ENCODE measurements at places on chromosomes 12 and 14. TPM values are rescaled to one million over a fixed set of nuclear protein-coding genes. Genes with fewer than 3 reads are reported as not detected.
A peak's percentile ranks its signal among the peaks of the same experiment; 100 is the strongest.

GPX2 gene
- total RNA-seq = not detected

FIGNL2 gene
- 2.0 TPM for total RNA-seq

TSPAN19 gene
- not detected for total RNA-seq

KIAA0586 gene
- 32.5 TPM for total RNA-seq

KIF5A gene
- 1.8 TPM for total RNA-seq

NID2 gene
- 0.89 TPM for total RNA-seq

JAG2 gene
- total RNA-seq = 1.5 TPM

TAS2R43 gene
- total RNA-seq = 2.1 TPM

SLC25A47 gene
- total RNA-seq = not detected

FOXM1 gene
- 0.99 TPM for total RNA-seq

DHRS4L2 gene
- total RNA-seq = 20.8 TPM

GRCh38 chr14:100078997-100079725 is 13.9 kb downstream of the EVL start:
- peak overlapping the region; percentile 60 for H3K27ac ChIP-seq
- H3K4me3 ChIP-seq = peak overlapping the region; percentile 58
- DNase-seq = peak; percentile 82
- H3K4me1 ChIP-seq = peaks cover 96% of the 10 kb centered on the region
- H3K36me3 ChIP-seq = peaks cover 5% of the 10 kb centered on the region

GRCh38 chr14:92984082-92984788 is 61.3 kb downstream of the CHGA start:
- H3K27me3 ChIP-seq = no peaks in the 10 kb centered on the region
- H3K4me1 ChIP-seq = no peaks in the 10 kb centered on the region
- no peak for DNase-seq
- H3K4me3 ChIP-seq = no peak overlapping the region

GRCh38 chr12:67798768-67799167 is 150.2 kb downstream of the DYRK2 start:
- H3K27ac ChIP-seq = no peak overlapping the region
- H3K4me3 ChIP-seq = no peak overlapping the region
- H3K4me1 ChIP-seq = peaks cover 13% of the 10 kb centered on the region
- no peaks in the 10 kb centered on the region for H3K36me3 ChIP-seq
- H3K27me3 ChIP-seq = no peaks in the 10 kb centered on the region

GRCh38 chr12:117686911-117687377 is 281.8 kb downstream of the KSR2 start:
- no peaks in the 10 kb centered on the region for H3K4me1 ChIP-seq
- no peak overlapping the region for H3K27ac ChIP-seq
- H3K4me3 ChIP-seq = no peak overlapping the region
- peaks cover 12% of the 10 kb centered on the region for H3K27me3 ChIP-seq
- no peak for DNase-seq

DNA sequence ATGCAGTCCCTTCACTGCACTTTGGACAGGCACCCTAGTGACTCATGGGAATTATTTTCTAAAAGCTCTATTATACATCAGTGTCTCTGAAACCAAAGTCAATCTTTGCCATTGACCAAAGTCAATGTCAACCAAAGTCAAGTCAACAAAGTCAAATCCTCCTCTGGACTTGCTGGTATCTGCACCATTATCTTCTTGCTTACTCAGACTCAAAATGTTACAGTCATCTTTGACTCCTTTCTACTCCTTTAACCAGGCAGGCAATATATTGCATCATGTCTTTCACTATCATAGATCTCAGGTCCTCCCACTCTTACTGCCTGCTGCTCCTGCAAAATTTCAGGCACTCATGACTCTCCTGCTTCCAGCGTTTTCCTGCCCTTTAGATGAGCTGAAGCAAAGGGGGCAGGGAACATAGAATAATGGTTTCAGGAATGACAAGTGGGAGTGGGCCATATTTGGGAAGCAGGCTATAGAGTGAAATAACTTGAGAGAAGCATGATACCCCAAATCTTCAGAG is 39.2 kb downstream of the IGF1 start:
- no peaks in the 10 kb centered on the region for H3K36me3 ChIP-seq
- peaks cover 6% of the 10 kb centered on the region for H3K27me3 ChIP-seq
- H3K4me1 ChIP-seq = no peaks in the 10 kb centered on the region
- no peak overlapping the region for H3K4me3 ChIP-seq
- no peak overlapping the region for H3K27ac ChIP-seq
- no peak for DNase-seq

- no peak overlapping the region for H3K4me3 ChIP-seq
- H3K36me3 ChIP-seq = no peaks in the 10 kb centered on the region
- no peaks in the 10 kb centered on the region for H3K4me1 ChIP-seq
- no peak overlapping the region for H3K27ac ChIP-seq
These were observed 51.2 kb upstream of the OXA1L start for GRCh38 chr14:22715186-22715812.

DNA sequence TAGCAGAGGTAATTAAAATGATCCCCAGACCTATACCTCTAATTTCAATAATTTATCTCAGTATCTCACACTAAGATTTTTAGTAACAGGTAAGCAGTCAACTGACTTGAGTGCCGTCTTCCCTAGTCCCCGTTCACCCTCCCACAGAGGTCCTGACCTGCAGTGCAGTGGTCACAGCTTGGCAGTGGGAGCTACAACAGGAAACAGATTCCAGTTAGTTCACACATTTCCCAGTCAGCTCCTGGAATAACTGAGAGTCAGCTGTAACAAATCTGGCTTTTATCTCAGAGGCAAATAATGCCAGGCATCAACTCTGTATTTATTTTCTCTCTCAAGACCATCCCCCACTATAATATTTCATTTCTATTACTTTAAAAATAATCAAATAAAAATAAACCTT is 308.2 kb downstream of the ATP23 start:
- no peaks in the 10 kb centered on the region for H3K36me3 ChIP-seq
- H3K27me3 ChIP-seq = no peaks in the 10 kb centered on the region
- H3K4me1 ChIP-seq = no peaks in the 10 kb centered on the region
- H3K4me3 ChIP-seq = no peak overlapping the region
- H3K27ac ChIP-seq = no peak overlapping the region

- H3K4me1 ChIP-seq = peaks cover 2% of the 10 kb centered on the region
- no peak overlapping the region for H3K27ac ChIP-seq
- H3K36me3 ChIP-seq = no peaks in the 10 kb centered on the region
- H3K27me3 ChIP-seq = peaks cover 6% of the 10 kb centered on the region
These were observed 196.9 kb downstream of the BCL11B start for GRCh38 chr14:99075061-99075460.

GRCh38 chr14:90198541-90199060 is 57.8 kb upstream of the PSMC1 start:
- no peak overlapping the region for H3K27ac ChIP-seq
- H3K4me3 ChIP-seq = no peak overlapping the region
- H3K27me3 ChIP-seq = peaks cover 22% of the 10 kb centered on the region
- no peaks in the 10 kb centered on the region for H3K36me3 ChIP-seq
- no peak for DNase-seq
- no peaks in the 10 kb centered on the region for H3K4me1 ChIP-seq

DNA sequence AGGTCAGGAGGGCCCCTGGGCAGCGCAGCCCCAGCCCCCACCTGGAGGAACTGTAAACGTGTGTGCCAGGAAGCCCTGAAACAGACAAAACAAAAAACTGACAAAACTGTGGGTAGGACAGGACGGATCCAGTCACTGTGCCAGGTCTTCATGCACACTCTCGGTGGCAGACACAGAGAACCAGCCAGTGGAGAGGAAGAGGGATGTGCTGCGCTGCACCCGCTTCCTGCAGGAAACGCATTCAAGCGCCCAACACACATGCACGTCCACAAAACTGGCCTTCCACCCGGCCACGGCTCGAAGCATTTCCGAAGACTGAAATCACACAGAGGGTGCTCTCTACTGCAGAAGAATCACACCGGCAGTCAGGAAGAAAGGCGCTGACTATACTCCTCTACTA is 16.9 kb downstream of the BRF1 start:
- H3K4me3 ChIP-seq = no peak overlapping the region
- H3K27ac ChIP-seq = no peak overlapping the region
- peaks cover 7% of the 10 kb centered on the region for H3K36me3 ChIP-seq
- no peaks in the 10 kb centered on the region for H3K4me1 ChIP-seq
- no peaks in the 10 kb centered on the region for H3K27me3 ChIP-seq

- no peak overlapping the region for H3K27ac ChIP-seq
- no peak for DNase-seq
- H3K4me3 ChIP-seq = no peak overlapping the region
- H3K27me3 ChIP-seq = no peaks in the 10 kb centered on the region
- no peaks in the 10 kb centered on the region for H3K36me3 ChIP-seq
These were observed 43.8 kb downstream of the ANO6 start for GRCh38 chr12:45259675-45260074.

- DNase-seq = peak; percentile 11
- no peaks in the 10 kb centered on the region for H3K27me3 ChIP-seq
- H3K4me3 ChIP-seq = no peak overlapping the region
- H3K27ac ChIP-seq = no peak overlapping the region
These were observed 615.1 kb downstream of the TMEM121 start for GRCh38 chr14:106141242-106142220.

- peaks cover 29% of the 10 kb centered on the region for H3K4me1 ChIP-seq
- DNase-seq = no peak
- H3K4me3 ChIP-seq = no peak overlapping the region
- H3K27ac ChIP-seq = no peak overlapping the region
- H3K27me3 ChIP-seq = peaks cover 11% of the 10 kb centered on the region
- H3K36me3 ChIP-seq = no peaks in the 10 kb centered on the region
These were observed 1.8 kb downstream of the GALNT9 start for GRCh38 chr12:132327336-132328171.

DNA sequence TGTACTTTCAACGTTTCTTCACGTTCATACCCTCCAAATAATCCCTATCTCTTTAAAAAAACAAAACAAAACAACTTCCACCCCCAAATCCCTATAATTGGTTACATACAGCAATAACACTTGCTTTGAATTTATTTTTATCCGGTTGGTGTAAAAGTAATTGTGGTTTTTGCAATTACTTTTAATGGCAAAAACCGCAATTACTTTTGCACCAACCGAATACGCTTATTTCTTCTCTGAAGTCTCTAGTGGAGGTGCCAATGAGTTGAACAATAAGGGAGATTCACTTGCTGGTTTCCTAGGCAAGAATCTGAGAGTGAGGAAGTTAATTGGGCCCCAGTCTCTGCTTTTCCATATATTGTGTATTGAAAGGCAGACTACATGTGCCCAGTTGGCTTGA is 133.3 kb downstream of the DACT1 start:
- no peaks in the 10 kb centered on the region for H3K27me3 ChIP-seq
- no peak for DNase-seq
- H3K27ac ChIP-seq = no peak overlapping the region
- no peaks in the 10 kb centered on the region for H3K36me3 ChIP-seq
- no peaks in the 10 kb centered on the region for H3K4me1 ChIP-seq
- H3K4me3 ChIP-seq = no peak overlapping the region

DNA sequence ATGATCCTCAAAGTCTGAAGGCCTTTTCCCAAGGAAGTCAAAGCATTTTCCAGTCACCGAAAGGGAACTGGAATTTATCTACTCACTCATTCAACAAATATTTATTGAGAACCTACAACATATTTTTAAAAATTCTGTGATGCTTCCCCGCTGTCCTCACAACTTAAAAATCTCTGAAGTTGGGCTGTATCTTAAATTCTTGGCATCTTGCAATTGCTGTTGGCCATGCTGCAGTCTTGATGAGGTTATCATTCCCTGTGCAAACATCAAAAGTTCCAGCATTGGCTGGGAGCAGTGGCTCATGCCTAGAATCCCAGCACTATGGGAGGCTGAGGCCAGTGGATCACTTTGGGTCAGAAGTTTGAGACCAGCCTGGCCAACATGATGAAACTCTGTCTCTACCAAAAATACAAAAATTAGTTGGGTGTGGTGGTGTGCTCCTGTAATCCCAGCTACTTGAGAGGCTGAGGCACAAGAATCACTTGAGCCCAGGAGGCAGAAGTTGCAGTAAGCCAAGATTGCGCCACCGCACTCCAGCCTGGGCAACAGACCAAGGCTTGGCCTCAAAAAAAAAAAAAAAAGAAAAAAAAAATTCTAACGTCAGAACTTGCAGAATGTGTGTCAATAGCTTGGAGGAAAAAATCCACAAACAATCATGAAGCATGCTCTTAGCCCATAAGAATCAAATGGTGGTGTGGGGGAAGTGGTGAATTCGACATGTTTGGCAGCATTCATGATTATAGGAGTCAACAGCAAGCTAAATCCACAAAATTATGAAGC is 34.9 kb downstream of the CCDC177 start:
- H3K4me1 ChIP-seq = no peaks in the 10 kb centered on the region
- H3K27me3 ChIP-seq = peaks cover 39% of the 10 kb centered on the region

GRCh38 chr14:74627076-74627475 is 15.0 kb upstream of the LTBP2 start:
- no peak overlapping the region for H3K27ac ChIP-seq
- DNase-seq = no peak
- H3K27me3 ChIP-seq = no peaks in the 10 kb centered on the region
- H3K4me3 ChIP-seq = no peak overlapping the region
- no peaks in the 10 kb centered on the region for H3K36me3 ChIP-seq
